Left ventricle myocardium superior (tissue), 1 donor: ENCODE measurements at places on chromosomes 3 and 15.

- no peak for DNase-seq
These were observed 67.6 kb upstream of the TGFBR2 start for GRCh38 chr3:30538791-30539190.

DNA sequence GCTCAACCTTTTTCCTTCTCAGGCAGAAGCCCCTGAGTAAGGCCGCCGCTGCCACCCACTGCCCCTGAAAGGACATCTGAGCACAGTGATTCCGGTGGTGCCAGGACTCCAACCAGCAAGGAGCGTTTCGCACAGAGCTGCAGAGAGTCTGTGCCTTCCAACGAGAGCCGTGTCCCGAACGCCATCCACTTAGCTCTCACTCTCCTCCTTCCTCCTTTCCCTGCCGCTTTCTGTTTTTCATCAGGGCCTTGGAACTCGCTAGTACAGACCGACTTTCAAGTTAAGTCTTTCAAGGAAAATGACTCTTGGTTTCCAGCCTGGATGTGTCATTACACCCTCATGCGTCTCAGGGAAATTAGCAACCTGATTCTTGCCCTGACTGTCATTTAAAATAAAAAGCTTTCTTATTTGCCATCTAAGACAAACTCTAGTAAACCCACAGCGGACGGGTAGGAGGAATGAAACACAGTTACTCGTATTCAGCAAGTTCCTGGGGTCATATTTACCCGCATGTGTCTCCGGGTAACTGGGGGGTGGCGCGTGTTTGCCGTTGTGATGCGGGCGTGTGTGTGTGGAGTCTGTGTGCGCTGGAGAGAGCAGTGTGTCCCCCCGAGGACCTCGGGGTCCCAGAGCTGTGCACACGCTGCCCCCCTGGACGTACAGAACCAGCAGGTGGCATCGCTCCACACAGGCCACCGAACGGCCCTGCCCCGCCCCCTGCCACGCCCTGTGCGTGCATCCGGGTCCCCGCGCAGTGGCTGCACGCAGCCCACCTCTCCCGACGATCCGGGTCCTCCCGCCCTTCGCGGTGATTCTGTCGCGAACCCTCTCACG, 30.4 kb upstream of the ALDH1A3 start:
- peak; percentile 53 for DNase-seq

DNA sequence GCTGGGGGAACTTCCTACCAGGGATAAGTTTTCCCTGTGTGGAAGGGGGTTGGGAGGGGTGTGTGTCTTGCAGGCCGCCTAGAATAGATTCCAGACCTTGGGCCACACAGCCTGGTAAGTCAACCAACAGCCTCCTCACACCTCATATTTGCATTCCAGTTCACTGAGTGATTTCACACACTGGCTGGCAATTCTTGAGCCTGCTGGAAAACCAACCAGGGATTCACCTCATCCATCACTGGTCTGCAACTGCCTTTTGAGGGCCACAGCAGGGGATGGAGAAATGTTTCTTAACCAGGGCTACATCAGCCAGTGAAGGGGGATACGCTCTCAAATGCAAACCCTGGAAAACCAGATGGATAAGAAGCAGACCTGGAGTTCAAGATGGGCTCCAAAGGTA, 2.0 kb downstream of the FSTL1 start:
- DNase-seq: no peak

DNA sequence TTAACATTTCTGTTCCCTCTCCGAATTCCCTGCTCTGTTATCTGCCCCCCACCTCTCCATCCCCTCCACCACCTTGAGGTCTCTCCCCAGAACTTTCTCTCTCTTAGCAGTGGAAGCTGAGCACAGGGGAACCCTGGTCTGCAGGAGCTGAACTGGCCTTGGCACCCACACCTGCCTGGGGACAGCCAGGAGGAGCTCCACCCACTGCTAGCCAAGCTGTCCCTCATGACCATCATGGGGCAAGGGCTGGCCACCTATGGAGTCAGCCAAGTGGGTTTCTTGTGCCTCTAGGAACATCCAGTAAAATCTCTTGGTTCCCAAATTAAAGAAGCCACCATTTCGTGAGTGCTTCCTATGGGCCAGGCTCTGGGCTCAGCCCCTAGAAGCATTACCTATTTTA, 276.4 kb upstream of the TLE3 start:
- DNase-seq: no peak

DNA sequence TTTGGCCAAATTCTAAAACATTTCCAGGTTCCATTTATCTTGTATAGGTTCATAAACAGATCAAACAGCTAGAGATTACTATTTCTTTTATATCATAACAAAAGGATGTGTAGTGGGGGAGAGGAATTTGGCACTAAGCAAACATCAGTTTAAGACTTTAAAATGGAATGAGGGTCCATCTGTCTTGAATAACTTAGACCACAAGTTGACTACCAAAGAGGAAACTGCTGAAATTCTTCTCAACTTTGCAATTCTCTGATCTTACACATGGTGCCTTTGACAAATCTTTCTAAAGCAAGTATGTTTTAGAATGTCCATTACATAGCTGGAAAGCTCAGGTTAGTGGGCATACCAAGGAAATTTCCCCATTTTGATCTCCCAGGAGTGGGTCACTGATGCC, 140.5 kb upstream of the ADAMTS9 start:
- no peak for DNase-seq

DNA sequence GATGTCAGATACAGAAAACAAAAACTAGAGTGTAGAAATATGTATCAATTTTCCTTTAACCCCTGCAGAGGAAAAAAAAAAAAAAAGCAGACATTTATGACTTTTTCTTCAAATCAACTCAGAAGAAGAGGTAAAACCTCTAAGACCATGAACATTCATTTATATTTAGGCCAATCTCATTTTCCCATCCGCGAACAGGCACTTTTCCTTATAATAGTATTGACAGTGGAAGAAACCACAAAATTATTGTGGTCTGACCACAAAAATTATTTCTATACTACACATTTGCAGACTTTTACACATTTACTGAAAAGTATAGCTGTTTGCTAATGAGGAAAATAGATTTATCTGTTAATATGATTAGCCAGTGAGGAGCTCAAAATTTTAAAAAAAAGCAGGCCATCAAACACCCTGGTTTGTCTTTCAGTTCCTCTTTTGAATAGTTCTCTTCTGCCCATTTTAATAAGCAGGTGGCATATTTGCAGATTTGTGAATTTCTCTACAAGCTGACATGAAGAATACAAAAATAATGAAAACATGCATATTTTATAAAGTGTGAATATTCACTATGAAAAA, 5.7 kb downstream of the OSBPL11 start:
- DNase-seq: no peak

DNA sequence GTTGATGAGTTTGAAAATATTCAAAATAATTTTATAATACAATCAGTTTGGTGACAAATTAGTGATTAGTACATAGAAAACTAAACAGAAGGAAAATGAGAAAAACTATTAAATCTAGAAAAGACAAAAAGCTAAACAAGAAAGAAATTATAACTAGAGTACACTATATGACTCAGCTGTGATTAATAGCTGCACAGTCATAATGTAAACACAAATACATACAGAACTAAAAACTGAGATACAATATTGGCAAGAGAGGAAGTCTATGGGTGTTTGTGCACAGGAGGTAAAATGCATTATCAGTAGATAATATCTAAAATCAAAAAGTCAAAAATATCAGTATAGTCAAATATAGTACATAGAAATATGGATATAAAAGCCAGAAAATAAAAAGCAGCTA, 80.7 kb upstream of the PCSK6 start:
- no peak for DNase-seq
